ENCODE measurements at places on chromosomes 4 and X.

GRCh38 chr4:186820391-186820891 lies 96.8 kb upstream of the FAT1 start:
- peak; percentile 2 for DNase-seq

- no peak for DNase-seq
Observed at GRCh38 chr4:171378323-171378722, 434.9 kb upstream of the GALNTL6 start.

DNA sequence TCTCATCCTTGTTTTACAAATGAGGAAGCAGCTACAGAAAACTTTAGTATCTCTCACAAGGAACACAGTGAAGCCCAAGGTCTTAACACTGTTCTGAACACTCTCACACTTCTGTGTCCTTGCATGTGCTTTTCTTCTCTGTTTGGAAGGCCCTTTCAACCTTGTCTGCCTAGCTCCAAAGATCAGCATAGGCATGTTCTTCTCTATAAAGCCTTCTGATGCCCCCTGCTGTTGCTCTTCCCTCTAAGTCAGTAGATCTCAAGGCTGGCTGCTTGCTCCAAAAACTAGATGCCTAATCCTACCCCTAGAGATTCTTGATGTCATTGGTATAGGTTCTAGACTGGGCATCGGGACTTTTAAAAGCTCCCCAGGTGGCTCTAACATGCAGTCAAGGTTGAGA lies 5.9 kb downstream of the APOO start:
- peak; percentile 69 for DNase-seq

DNA sequence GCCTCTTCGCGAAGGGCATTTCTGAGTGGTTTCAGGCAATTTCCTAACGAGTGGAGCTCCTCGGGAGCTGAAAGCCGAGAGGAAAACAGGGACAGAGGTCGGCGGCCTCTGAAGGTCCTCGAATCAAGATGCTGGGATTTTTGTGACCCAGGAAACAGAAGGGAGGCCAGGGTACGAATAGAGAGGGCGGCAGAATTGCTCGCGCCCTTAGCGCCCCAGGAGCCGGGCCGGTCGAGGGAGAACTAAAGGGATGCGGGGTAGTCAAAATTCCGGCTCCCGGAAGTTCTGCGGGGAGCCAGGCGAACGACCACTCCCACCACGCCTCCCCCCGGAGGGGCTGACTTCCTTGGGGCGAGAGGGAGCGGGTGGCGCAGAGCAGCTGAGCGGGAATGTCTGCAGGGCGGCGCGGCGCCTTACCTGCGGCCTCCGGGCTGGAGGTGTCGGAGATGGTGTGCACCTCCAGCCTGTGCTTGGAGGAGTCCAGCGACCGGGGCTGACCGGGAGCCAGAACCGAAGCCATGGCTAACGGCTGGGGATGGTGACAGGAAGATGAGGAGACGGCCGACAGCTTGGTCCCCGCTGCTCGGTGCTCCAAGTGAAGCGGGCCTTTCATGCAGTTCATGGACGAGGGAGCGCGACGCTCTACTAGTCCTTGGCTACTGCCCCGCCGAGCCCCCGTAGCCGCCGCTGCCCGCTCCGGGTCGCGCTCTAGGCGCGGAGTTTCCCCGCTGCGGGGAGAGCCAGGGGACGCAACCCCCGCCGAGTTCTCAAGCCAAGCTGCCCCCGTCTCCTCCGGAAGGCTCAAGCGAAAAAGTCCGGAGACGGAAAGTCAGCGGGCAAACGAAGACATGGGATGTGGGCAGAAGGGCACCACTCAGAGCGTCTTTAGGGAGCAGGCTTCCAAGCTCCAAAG lies 782 bp downstream of the PITX2 start:
- no peak for DNase-seq

DNA sequence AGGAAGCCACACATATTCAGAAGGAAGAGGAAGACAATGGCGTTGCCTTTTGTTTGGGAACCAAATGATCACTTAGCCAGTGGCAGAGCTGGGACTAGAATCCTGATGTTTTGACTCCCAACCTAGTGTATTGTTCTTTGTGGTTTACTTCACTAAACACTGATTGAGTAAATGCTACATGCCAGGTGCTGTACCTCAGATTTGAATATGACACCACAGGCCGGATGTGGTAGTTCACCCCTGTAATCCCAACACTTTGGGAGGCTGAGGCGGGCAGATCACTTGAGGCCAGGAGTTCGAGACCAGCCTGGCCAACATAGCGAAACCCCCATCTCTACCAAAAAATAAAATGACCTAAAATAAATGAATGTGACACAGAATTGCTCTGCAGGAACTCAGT lies 8.4 kb downstream of the NDUFA1 start:
- no peak for DNase-seq

- no peak for DNase-seq
Observed at GRCh38 chr4:11537846-11538245, 109.2 kb upstream of the HS3ST1 start.

GRCh38 chr4:141630854-141631253 lies 5.5 kb upstream of the IL15 start:
- DNase-seq = no peak

- DNase-seq = peak; percentile 75
Observed at GRCh38 chr4:78864405-78865024, 74.7 kb downstream of the PAQR3 start.

GRCh38 chrX:39616731-39617130 lies 481.0 kb downstream of the BCOR start:
- no peak for DNase-seq

- DNase-seq = peak; percentile 39
Observed at GRCh38 chr4:110071466-110071865, 126.9 kb downstream of the ELOVL6 start.

DNA sequence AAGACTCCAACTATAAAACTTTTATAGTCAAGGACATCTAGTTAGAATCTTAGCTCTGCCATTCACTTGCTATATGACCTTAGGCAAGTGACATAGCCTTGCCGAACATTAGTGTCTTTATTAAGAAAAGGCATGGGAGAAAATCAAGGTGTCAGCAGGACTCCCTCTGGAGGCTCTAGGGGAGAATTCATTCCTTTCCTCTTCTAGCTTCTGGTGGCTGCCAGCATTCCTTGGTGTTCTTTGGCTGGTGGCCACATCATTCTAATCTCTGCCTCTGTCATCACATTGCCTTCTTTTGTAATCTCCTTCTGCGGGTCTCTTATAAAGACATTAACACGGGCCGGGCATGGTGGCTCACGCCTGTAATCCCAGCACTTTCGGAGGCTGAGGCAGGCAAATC lies 99.8 kb downstream of the PPP1R2C start:
- no peak for DNase-seq

DNA sequence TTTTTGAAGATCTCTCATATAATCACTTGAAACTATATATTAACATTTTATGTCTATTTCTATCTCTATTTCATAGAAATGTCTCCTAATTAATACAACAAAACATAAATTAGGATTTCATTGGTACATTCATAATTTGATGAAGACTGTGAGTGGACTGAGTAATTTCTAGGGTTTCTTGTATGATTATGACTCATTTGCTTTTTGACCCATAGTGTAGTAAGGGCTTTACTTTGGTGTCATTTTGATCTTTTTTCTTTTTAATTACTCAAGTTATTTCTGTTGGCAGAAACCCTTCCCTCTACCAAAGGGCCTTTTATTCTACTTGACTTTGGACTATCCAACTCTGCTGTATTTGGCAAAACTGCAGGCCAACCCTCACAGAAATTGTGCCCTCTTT lies 207.9 kb upstream of the MAGEB16 start:
- DNase-seq = no peak

- DNase-seq = peak; percentile 74
Observed at GRCh38 chr4:4488405-4489404, 53.1 kb downstream of the STX18 start.

DNA sequence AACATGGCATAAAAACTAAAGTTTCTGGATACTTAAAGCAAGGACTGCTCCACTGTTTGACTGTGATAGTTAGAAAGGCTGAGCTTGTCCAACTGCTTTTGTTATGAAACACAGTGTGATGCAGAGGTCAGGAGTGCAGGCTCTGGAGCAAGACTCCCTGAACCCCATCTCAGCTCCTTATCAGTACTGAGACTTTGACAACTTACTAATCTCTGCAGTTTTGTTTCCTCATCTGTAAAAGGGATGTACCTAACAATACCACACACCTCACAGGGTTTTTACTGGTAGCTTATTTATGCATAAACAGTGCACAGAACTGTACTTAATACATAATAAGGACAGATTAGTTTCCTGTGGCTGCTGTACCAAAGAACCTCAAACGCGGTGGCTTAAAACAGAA lies 804.3 kb downstream of the FSTL5 start:
- DNase-seq = no peak

DNA sequence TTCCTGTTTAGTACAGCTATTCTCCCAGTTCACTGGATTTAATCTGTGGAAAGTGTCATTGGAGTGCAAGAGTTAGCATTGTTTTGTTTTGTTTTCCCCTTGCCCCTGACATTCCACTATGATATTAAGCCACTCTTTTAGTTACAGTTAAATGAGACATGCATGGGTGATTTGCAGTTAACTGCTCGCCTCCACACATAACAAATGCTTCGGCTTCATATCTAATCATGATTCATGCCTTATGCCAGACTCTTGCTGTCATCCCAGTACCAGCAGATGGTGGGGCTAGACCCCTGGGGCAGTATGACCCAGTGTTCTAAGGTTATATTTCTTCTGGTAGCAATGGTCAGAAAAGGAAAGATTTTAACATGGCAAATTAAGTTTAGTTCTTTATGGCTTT lies 80.1 kb downstream of the RAP1GDS1 start:
- DNase-seq = no peak

- DNase-seq = no peak
Observed at GRCh38 chr4:188282471-188283232, 143.4 kb downstream of the TRIML1 start.

DNA sequence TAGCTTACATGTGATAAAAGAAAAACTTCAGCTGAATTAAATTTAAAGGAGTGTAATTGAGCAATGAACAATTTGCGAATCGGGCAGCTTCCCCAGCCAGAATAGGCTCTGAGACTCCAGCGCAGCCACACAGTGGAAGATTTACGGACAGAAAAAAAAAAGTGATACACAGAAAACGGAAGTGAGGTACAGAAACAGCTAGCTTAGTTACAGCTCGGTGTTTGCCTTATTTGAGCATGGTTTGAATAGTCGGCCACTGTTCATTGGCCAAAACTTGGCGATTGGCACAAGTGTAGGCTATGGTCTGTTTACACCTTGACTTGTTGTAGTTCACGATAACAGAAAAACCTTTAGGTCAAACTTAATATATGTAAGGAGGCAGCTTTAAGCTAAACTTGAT lies 16.7 kb upstream of the SUPT20HL1 start:
- no peak for DNase-seq

DNA sequence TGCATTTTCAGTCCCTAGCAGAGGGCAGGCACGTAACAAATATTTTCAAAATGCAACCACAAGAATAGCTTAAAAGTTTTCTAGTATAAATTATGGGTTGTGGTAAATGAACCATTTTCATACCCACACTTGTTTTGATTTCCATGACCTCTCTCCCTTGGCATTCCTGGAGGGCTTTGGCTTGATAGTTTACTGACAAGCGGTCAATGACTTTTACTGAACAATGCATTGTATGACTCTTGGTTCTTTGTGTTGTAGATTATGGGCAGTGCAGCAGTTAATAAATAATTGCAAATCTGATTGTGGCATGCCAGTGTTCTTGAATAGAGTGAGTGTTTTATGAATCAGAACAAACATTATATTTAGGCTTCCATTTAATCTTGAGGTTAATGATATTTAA lies 285.2 kb upstream of the ARX start:
- no peak for DNase-seq

DNA sequence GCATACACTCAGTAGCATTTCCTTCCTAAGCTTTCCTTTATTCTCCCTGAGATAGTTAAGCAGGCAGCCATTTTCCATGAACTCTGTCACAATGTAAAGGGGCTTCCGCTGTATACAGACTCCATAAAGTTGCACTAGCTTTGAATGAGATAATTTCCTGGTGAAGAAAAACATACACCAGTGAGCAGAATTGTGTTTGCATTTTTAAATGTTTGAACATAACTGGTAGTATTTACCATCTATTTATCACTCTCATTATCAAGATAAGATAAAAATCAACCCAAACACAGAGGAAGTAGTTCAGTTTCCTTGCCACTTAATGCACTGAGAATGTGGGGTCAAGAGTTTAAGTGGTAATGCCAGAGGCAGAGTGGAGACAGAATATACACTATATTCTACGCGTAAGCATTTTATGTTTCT lies 54.1 kb downstream of the TXK start:
- no peak for DNase-seq

GRCh38 chrX:10926404-10926803 lies 184.7 kb upstream of the HCCS start:
- no peak for DNase-seq

Measured in midbrain (tissue), 1 donor.